ENCODE measurements at places on chromosomes 6 and 20. TPM values are rescaled to one million over a fixed set of nuclear protein-coding genes. Genes with fewer than 3 reads are reported as not detected.

RAD21L1 gene
- not detected for total RNA-seq

KHDRBS2 gene
- not detected for total RNA-seq

HLA-DQA2 gene
- not detected for total RNA-seq

LPA gene
- total RNA-seq = not detected

NMBR gene
- not detected for total RNA-seq

GMPR gene
- total RNA-seq = 1.0 TPM

FAM83C gene
- not detected for total RNA-seq

FKBP1C gene
- total RNA-seq = 0.57 TPM

SSTR4 gene
- not detected for total RNA-seq

CTSA gene
- total RNA-seq = 31.5 TPM

TBXT gene
- not detected for total RNA-seq

ASF1A gene
- 30.3 TPM for total RNA-seq

HDGFL1 gene
- total RNA-seq = not detected

GMDS gene
- 41.3 TPM for total RNA-seq

PTPRK gene
- 8.0 TPM for total RNA-seq

C6orf52 gene
- total RNA-seq = 3.9 TPM

OTOR gene
- total RNA-seq = not detected

ISM1 gene
- total RNA-seq = 0.27 TPM

OXT gene
- not detected for total RNA-seq

CGA gene
- total RNA-seq = not detected

DTD1 gene
- 46.4 TPM for total RNA-seq

MICB gene
- total RNA-seq = 21.4 TPM

LHFPL5 gene
- total RNA-seq = not detected

NKX2-4 gene
- not detected for total RNA-seq

SLC22A2 gene
- not detected for total RNA-seq

PFDN4 gene
- 48.8 TPM for total RNA-seq

PTPRA gene
- total RNA-seq = 31.7 TPM

TCF15 gene
- not detected for total RNA-seq

SLC35B3 gene
- 8.0 TPM for total RNA-seq

GOPC gene
- total RNA-seq = 7.5 TPM

GPR63 gene
- 0.72 TPM for total RNA-seq

All from activated naive CD4-positive, alpha-beta T cell treated with anti-CD3 and anti-CD28 coated beads for 36 hours (primary cell).